Stimulated activated CD8-positive, alpha-beta memory T cell treated with anti-CD3 and anti-CD28 coated beads, Interleukin-7, amount 100 ng/mL, for 1 hour (primary cell): ENCODE measurements at places on chromosomes 16 and 17.

GRCh38 chr17:50096092-50096491, 941 bp downstream of the PDK2 start:
- no peak for DNase-seq

GRCh38 chr17:58330997-58331814, 2.6 kb upstream of the TSPOAP1 start:
- DNase-seq: no peak

DNA sequence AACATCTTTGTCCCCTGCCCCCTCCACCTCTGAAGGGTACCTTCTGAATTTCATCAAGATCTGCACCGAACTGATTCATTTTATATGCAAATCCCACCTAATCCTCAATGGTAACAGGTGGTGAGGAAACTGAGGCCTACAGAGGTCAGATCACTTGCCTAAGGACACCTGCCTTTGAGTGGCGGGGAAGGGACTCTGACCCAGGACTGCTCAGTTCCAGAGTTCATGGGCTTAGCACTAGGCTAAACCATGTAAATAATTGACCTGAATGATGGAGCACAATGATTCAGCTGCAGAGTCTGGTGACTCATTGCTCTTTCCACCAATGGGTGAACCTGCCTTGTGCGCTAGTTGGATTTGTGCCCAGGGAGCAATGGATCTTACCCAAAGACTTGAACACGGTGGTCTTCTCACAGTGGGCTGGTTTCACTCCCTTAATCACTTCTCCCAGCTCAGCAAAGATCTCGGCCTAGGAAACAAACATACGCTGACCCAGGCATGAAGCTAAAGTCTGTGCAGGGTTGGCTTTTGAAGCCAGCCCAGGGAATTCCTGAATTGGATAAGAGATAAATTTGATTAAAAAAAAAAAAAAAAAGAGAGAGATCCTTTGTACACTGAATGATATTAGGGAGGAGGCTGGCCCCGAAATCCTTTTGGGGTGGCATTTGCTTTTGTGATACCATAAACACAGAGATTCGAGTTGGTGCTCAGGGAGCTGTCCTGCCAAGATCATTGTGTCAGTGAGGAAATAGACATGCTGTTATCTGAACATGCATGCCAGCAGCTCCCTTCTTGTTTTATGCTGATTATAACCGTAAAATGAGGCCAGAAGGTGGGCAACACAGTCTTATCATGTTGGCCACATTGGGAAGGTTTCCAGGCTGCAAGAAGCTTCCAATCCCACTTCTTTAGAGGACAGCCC, 17.0 kb downstream of the CRYM start:
- DNase-seq: no peak

- DNase-seq: no peak
These were observed 200.2 kb downstream of the CCDC182 start for GRCh38 chr17:57544834-57545463.

DNA sequence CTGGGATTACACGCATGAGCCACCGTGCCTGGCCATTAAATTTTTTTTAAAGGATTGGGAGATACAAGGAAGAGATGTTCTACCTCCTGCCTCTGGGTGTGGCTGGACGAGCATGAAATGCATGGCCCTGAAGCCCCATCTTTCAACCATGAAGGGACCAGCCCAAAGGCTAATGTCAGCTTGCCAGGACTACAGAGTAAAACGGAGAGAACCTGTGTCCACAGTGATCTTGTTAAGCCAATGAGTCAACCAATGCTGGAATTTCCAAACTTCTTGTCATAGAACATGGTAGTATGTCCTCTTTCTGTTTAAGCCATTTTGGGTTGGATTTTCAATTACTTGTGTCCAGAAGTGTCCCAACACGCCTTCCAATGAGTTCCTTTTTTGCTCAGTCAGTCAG, 71.3 kb downstream of the RTN4RL1 start:
- no peak for DNase-seq
